ENCODE measurements at places on chromosomes 11 and 22. TPM values are rescaled to one million over a fixed set of nuclear protein-coding genes. Genes with fewer than 3 reads are reported as not detected.

- DNase-seq, result no peak
Observed at GRCh38 chr11:117818041-117818873, 6.3 kb downstream of the FXYD2 start.

DNA sequence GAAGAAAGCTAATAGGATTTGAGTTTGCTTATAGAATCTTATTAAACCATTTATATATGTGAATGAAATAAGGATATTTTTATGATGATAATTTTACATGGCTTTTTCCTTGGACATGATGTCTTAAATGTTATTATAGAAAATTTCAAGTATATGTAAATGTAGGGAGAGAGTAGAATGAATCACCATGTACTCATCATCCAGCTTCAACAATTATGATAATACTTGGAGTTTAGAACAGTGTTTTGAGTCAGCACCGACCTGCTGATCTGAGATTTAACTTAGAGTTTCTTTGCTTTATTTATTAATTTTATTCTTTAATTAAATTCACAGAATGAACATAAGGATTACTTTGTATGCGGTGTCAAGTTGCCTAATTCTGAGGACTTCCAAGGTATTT is 193.5 kb downstream of the UVRAG start:
- DNase-seq, result no peak

DNA sequence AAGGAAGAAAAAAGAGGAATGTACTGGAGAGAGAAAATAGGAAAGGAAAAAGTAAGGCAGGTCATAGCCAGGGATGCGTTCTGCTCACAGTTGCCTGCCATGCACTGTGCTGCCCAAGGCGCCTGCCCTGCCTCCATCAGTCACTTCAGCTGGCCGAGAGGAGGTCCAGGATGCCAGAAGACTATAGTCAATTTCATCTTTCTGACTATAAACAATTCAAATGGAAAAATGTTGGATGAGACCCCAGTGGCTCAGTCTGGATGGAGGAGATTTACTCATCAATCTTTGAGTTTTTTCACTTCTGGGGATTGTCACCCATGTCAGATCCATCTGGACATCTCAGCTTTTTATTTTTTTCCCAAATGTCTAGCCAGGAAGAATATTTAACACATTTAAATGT is 36.7 kb upstream of the CLMP start:
- peak; percentile 56 for DNase-seq

Gene KDM4E
- total RNA-seq, result not detected

GRCh38 chr11:19365743-19366410 is 125.1 kb upstream of the E2F8 start:
- DNase-seq, result no peak

DNA sequence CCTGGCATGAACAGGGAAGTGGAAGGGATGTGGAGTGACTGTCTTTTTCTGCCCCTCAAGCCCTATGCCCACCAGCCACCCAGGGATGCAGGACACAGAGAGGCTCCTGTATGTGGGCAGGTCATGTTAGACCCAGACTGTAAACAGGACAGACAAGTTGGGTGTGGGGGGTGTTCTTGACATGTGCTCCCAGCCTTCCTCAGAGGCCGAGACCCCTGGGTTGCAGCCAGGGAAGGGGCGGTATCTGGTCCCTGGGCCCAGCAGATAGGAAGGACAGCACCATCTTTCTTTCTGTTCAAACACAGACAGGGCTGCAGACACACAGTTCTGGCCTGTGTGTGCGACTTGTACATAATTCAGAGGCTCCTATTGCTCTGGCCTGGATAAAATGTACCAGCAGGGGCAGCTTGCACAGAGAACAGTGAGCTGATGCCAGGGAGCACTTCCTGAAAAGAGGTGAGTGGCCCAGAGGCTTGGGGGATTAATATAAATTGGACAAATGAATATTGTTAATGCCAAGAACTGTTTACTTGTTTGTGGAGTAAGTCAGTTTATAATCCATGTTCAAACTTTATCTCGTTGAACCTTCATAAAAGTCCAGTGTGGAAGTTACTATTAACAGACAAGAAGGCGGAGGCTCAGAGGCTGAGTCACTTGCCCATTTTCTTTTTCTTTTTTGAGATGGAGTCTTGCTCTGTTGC is 16.6 kb downstream of the GDPD5 start:
- no peak for DNase-seq

Gene MUC6
- 0.29 TPM for total RNA-seq

DNA sequence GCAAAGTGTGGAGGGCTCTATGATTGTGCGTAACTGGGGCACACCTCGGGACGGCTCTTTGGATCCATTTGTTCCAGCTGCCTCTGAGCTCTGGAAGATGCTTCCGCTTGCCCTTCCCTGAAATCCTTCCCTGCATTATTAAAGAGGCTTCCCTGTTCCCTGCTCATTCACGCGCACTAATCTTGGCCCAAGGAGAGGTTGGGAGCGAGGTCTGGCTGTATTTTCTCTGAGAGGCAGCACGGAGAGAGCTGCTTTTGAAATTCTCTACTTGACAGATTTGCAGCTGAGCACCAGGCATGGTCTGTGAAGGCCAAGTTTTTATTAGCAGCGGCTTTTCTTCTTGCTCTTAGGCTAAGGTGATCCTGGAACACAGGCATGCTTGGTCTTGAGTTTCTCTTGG is 94.8 kb upstream of the NTM start:
- DNase-seq, result no peak

Gene POGLUT3
- total RNA-seq, result 12.5 TPM

DNA sequence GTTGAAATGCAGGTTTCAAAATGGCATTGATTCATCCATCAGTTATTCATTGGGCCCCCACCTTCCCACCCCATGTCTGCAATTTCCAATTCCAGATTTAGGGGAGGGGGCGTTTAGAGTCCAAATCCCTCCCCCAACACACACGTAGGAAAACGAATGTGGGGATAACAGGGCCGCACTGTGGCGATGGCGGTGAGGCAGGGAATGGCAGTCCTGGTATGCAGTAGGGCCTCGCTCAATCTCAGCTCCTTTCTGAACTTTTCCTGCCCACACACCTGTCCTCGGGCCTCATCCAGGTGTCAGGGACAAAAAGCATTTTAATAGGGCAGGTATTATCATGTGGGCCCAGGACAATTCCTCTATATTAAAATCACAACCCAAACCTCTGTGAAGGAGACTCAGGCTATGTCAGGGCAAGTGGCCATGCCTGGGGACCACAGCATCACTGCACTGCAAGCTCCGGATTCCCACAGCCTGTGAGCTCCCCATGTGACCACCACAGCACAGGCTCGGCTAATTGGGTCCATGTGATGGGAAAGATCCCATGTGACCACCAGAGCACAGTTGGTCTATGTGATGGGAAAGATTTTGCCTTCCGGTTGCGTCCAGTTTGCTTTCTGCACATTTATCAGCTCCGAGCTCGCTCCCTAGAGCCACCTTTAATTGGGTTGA is 44.5 kb downstream of the RTL6 start:
- DNase-seq, result no peak

GRCh38 chr11:75678620-75679259 is 9.9 kb upstream of the MAP6 start:
- DNase-seq, result no peak

- peak; percentile 89 for DNase-seq
Observed at GRCh38 chr11:82733444-82734119, at the start of gene FAM181B. Gene FAM181B (minus strand): TSS chr11:82733864. CDS start chr11:82733729, 135 bp downstream.

Gene GUCY1A2
- 7.6 TPM for total RNA-seq

- no peak for DNase-seq
Observed at GRCh38 chr22:33699176-33699575, 221.1 kb downstream of the LARGE1 start.

Gene RBFOX2
- 64.9 TPM for total RNA-seq

- DNase-seq, result no peak
Observed at GRCh38 chr22:43269246-43269645, 73.9 kb downstream of the SCUBE1 start.

- DNase-seq, result no peak
Observed at GRCh38 chr11:96107143-96107824, 183.4 kb upstream of the MTMR2 start.

GRCh38 chr11:8531312-8531711 is 62.7 kb downstream of the STK33 start:
- no peak for DNase-seq

DNA sequence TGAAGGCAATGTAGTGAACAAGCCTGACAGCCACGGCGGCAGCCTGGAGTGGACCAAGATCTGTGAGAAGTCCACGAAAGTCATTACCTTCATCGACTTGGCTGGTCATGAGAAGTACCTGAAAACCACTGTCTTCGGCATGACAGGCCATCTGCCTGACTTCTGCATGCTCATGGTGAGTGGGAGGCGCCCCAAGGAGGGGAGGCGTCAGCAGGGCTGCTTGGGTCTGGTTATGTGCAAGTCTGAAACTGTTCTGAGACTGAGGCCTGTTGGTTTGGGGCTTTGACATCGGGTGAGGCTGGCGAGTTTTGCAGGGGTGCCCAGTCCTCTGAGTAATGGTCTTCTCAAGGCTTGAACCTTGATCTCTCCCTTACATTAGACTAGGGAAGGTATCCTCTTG is 11.1 kb downstream of the GTPBP1 start:
- no peak for DNase-seq

GRCh38 chr11:43944761-43945311 is 2.4 kb downstream of the C11orf96 start:
- DNase-seq, result peak; percentile 77

Gene ROBO4
- total RNA-seq, result 43.3 TPM

Gene SCGB1D2
- not detected for total RNA-seq

Gene PARVB
- total RNA-seq, result 25.9 TPM

Gene ADSL
- 88.9 TPM for total RNA-seq

Gene PDE3B
- total RNA-seq, result 13.8 TPM

GRCh38 chr22:32375678-32376450 is 18.2 kb downstream of the RFPL3 start:
- no peak for DNase-seq

DNA sequence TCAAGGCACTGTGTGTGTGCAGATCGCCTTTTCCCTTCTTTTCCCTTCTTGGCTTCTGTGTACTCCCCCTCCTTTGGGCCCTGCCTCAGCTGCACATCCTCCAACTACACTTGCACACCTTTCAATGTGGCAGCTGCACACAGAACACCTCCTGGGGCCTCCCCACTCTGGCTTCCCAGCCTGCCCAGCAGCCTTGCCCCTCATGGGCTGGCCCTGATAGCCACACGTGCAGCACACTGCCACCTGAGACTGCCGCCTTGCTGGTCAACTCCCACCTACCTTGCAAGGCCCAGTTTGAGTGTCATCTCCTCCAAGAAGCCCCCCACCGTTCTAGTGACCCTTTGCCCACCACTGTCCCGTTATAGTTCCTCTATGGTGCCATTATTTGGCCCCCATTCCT is 77.3 kb upstream of the ARFGAP3 start:
- peak; percentile 51 for DNase-seq

DNA sequence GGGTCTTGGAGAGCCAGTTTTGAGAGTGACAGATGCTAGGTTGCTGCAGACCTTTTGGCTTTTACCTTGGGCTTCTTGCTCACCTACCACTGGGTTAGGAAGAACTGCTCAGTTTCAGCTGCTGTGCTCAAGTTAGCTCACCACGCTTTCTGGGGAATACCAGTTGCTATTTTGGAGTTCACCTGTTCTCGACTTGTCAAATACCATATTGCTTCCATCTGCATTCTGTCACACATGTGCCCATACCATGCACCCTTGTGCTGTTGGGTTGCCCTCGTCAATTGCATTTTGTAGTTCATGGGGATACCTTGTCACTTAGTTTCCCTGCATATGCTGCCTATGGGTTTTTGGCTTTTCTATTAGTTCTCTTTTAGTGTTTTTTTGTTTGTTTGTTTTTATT is 23.0 kb upstream of the BARX2 start:
- DNase-seq, result no peak

DNA sequence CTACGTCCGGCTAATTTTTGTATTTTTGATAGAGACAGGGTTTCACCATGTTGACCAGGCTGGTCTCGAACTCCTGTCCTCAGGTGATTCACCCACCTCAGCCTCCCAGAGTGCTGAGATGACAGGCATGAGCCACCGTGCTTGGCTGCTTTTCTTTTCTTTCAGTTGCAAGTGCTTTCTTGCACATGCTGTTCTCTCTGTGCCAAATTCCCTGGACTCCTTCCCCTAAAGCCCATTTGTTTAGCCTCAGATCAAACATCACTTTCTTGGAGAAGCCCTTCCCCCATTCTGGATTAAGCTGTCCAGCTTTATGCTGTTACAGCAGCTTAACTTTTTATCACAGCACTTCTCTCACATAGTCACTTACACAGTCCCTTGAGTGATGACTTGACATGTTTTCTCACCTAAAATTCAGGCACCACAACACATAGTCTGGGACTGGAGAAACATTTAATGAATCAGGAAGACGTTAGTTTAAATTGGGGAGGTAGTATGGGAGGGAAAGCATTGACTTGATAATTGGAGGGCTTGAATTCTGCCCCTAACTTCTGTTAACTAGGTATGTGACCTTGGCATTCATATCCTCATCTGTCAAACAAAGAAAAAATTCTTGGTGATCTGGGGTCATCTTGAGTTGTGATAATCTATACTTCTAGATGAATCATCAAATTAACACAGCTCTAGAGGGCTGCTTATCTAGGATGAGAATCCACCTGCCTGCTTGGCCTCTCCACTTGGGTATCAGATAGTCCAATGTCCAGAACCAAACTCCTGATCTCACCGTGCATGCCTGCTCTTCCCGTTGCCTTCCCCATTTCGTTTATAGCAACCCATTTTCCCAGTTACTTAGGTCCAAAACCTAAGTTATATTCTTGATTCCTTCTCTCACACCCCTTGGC is 18.4 kb downstream of the ACO2 start:
- peak; percentile 41 for DNase-seq

GRCh38 chr22:42621505-42622002 is 6.9 kb upstream of the POLDIP3 start:
- peak; percentile 84 for DNase-seq

- no peak for DNase-seq
Observed at GRCh38 chr22:42073621-42074041, 417 bp upstream of the PHETA2 start.

DNA sequence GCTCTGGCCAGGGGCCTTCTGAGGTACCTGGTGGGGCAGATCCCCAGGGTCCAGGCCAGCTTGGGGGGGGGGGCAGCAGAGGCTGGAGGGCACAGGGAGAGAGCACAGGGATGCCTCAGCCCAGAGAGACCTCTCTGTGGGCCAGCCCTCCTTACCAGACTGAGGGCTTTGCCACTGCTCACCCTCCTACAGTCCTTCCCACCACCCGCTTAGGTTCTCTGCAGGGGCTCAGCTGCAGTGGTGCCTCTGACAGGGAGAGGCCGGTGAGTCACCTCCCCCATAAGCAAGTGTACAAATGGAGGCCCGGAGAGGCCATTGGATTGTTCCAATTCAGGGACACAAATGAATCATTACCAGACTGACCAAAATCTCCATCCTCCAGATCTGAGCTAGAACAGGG is 68.1 kb upstream of the LMO1 start:
- no peak for DNase-seq

DNA sequence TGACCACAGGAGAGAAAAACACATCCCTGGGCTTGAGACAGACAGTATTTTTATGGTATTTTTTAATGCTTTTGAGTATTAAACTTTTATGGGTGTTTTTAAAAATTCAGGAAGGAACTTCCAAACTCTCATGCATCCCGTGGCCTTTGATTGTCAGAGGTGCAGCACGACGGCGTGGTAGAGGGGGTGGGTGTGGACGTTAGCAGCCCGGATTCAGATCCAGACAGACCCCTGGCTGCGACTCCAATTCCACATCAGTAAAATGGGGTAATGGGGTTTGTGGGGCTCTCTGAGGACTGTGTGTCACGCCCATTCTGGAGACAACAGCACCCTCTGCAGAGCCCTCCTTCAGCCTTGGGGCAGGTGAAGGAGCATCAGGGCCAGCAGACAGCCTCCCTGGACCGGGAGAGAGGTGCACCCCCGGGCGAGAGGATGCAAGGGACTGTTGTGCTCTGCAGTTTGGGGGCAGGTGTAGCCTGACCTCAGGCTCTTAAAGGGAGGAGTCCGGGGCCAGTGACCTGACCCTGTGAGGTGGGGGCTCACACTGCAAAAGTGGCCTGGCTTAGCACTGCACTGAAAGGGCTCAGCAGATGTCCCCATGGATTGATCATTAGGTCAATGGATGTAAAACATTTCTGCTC is 1024.3 kb downstream of the TBC1D22A start:
- no peak for DNase-seq

All from stomach (tissue), 19 donors.